Dorsolateral prefrontal cortex (tissue), 122 donors: ENCODE measurements at places on chromosomes 4 and X.

GRCh38 chr4:26343038-26343398 lies 22.2 kb downstream of the RBPJ start:
- no peak for DNase-seq

GRCh38 chr4:22514481-22514880 lies 1.4 kb downstream of the ADGRA3 start:
- no peak for DNase-seq

- DNase-seq = peak; percentile 77
Observed at GRCh38 chrX:47619486-47620302, at the start of gene SYN1. Gene SYN1, minus strand, starts transcription at chrX:47619857. Its CDS starts 129 bp downstream, at chrX:47619728.

DNA sequence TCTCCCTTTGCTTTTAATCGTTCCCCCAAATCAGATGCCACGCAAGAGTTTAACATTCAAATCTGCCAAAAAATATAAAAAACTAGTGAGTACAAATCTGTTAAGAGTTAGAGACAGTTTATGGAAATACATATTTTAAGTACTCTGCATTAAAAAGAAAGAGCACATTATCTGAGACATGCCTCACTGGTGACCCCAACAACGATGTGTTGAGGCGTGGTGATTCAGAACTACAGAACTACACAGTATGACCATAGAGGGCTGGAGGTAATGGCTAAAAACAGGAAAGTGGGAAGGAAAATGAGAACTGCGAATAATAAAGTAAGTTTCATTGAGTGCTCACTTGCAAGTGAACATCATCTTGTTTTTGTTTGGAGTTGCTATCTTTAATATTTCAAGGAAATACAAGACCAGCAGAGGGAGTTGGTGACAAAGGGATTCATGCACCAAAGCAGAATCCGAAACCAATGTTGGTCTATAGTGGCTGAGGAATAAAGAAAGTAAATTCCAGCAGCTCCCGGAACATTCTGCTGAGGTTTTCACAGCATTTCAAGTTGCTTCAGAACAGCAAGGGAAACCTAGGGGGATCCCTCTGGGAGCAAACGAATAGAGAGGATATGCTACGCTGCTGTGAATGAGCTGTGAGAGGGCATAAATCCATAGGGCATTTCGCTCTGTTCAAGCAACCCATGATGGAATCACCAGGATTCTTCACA lies 92.2 kb downstream of the DCHS2 start:
- no peak for DNase-seq

DNA sequence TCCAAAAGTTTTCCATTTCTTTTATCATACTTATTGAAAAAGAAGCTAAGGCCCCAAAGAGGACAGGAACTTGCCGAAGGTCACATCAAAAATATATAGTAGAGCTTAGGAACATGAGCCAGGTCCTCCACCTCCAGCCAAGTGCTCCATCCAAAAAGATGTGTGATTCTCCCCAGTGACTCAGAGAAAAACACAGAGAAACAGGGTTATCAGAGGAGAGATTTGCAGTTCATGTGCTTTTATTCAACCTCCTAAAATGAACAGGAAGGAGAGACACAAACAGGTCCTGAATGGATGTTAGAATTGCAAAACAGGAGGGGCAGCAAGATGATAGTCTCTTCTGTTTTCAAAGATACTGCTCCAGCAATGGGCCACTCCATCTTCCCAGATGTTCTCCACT lies 19.6 kb upstream of the FGF16 start:
- no peak for DNase-seq

- no peak for DNase-seq
Observed at GRCh38 chr4:2624782-2625530, 88.5 kb downstream of the FAM193A start.

DNA sequence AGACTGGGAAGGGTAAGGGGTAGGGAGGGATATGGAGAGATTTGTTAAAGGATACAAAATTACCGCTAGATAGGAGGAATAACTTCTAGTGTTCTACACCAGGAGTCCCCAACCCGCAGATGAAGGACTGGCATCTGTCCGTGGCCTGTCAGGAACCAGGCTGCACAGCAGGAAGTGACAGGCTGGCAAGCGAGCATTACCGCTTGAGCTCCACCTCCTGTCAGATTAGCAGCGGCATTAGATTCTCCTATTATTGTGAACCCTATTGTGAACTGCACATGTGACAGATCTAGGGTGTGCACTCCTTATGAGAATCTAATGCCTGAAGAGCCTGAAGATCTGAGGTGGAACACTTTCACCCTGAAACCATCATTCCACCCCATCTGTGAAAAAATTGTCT lies 27.9 kb upstream of the BBS7 start:
- no peak for DNase-seq

- no peak for DNase-seq
Observed at GRCh38 chr4:169745291-169745690, 12.5 kb downstream of the HPF1 start.

DNA sequence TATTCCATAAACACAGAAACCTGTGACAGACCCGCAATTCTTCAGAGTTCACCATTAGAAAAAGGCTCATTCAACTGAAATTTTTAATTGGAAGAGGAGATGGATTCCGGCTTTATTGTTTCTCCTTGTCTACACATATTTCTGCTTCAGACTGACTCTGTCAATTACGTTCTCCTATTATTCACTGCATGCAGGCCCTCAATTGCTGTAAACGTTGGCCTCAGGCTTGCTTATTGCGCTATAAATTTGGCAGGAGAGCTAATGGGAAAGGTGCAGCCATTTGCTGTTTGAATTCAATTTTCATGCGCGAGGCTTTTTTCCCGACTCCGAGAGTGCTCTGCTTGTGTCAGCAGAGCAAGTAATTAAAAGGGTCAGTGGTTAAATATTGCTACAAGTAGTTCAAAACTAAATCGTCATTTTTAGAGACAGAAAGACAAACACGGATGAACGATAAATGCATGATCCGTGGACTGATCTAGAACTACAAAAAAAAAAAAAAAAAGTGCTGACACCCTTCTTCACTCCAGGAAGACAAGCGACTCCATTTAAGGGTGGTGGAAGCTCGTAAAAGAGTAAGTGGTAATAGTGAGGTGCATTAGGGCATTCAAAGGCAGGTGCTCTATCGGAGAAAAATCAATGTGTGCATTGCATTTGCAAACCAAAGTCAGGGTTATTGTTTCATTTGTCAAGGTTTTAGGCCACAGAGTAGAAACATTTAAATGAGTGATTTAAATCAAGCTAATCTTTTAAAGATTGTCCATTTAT lies 841.6 kb upstream of the FRG1 start:
- no peak for DNase-seq

DNA sequence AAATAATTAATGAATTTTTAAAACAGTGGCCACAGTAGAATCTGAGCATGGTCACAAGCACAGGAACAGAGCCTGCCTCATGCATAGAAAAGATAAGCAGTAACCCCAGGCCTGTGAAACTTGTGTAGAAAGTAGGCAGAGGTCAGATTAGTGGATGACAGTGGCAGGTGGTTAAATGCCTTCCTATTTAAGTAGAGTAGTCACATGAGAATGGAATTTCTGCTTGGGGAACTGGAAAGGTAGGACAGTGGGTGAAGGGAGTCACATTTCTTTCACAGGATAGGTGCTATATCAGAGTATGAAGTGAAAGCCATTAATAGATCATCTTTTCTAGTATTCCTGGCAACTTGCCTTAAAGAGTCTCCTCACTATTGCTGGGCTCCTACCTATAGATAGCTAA lies 34.9 kb upstream of the ASB12 start:
- no peak for DNase-seq

DNA sequence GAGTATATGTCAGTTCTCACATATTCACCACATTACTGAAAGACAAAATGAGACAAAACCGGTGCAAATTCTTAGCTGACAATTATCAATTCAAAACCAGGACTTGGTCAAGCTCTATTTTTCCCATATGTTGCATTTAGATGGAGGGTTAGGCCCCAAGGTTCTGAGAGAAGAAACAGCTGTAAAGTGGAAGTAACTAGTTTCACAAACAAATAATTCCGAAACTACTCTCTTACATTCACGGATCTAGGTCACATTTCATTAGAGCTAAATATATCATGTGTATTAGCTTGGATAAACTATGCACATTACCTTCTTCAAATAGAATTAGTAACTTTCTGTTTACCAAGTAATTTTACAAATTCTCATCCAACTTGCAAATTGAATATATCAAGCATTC lies 3.7 kb upstream of the GABRA2 start:
- DNase-seq = no peak

GRCh38 chr4:6996481-6996880 lies 46.7 kb upstream of the TADA2B start:
- DNase-seq = no peak
